ENCODE measurements at places on chromosomes 7 and 10. TPM values are rescaled to one million over a fixed set of nuclear protein-coding genes. Genes with fewer than 3 reads are reported as not detected.

Gene CFAP46
- not detected for total RNA-seq

Gene RNF148
- not detected for total RNA-seq

Gene PIK3AP1
- 111 TPM for total RNA-seq

Gene OR2A12
- not detected for total RNA-seq

- DNase-seq, result no peak
Measured at GRCh38 chr10:102919992-102920739, 2.1 kb downstream of the CNNM2 start.

DNA sequence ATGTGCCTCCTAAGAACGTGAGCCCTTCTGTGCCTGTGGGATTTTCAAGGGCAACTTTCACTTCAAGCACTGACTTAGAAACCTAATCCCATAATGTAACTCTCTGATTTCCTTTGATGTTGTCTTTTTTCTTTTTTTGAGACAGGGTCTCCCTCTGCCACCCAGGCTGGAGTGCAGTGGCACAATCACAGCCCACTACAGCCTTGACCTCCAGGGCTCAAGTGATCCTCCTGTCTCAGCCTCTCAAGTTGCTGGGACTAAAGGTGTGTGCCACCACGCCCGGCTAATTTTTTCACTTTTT is 64.4 kb upstream of the GSDME start:
- DNase-seq, result no peak

DNA sequence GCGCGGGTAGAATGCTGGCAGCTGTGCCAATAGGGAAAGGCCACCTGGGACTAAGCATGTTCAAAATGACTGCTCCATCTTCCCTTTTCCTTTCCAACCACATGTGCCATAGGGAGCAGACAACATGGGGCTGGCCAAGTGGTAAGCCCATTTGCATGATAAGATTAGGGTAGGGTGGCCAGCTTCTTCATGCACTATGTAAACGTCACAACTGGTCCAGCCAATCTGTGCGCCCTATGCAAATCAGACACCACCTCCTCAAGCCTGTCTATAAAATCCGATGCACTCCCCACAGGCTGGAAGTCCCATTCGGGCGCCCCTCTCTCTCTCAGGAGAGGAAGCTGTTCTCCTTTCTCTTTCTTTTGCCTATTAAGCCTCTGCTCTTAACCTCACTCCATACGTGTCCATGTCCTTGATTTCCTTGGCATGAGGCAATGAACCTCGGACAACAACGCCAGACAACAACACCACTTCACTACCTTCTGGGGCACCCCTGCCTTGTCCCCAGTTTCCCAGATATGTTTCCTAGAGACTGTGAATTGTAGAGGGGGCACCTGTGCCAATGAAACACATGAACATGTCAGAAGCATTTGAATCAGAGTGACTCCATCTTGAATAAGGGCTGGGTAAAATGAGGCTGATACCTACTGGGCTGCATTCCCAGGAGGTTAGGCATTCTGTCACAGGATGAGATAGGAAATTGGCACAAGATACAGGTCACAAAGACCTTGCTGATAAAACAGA is 19.1 kb upstream of the EXOC6 start:
- no peak for DNase-seq

DNA sequence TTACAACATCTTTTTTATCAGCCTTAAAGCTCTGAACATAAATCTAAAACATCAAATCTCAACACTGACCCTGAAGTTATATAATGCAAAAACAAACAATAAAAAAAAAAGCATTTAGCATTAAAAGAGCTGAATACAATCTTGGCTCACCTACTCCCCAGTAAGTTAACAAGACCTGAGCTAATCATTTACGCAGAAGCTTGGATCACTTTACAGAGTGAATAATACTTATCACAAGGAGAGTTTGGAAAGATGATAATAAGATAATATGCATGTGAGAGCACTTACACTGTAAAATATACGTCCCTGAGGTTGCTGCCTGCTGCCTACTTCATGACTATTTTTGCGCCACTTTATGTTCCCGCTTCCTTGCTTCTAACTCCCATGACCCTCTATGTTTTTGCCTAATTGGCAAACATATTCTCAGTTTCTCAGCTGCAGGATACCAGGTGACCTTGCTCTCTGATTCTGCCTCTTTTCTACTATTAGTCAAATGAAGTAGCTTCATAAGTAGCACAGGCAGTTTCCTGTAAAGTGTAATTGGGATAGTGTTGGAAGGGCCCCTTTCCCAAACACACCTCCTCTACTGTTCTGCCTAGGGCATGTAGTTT is 333.6 kb downstream of the LRRTM3 start:
- DNase-seq, result no peak

DNA sequence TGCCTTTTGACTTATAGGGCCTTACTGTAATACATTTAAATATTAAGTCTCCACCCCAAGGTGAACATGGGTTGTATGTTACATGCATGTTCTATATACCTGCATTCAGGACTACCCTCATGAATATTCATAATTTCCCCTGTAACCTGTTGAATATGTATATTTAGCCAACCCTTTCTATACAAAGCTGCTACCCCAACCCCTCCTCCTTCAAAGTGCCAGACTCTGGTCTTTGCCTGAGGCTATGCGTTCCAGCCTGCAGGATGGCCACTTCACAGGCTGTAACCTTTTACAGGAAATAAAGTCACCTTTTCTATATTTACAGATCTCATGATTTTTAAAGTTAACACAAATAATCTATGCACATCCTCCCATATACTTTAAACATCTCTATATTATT is 10.1 kb upstream of the UNC5B start:
- no peak for DNase-seq

GRCh38 chr7:73573276-73573675 is 5.1 kb downstream of the TBL2 start:
- no peak for DNase-seq

GRCh38 chr7:26183545-26184280 is 16.8 kb downstream of the HNRNPA2B1 start:
- peak; percentile 22 for DNase-seq

DNA sequence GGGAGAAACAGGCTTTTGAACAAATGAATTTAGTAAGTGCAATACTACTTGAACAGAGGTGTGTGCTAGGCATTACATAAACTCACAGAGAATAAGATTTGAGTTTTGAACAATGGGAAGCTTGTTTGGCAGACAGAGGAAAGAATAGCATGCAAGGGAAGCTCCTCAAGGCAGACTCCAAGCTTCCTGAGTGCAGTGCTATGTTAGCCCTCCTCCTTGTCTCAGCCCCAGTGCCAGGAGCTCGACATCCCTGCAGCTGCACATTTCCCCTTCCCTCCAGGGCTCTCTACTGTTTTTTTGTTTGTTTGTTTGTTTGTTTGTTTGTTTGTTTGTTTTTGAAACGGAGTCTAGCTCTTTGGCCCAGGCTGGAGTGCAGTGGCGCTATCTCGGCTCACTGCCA is 237.5 kb downstream of the IPMK start:
- no peak for DNase-seq

DNA sequence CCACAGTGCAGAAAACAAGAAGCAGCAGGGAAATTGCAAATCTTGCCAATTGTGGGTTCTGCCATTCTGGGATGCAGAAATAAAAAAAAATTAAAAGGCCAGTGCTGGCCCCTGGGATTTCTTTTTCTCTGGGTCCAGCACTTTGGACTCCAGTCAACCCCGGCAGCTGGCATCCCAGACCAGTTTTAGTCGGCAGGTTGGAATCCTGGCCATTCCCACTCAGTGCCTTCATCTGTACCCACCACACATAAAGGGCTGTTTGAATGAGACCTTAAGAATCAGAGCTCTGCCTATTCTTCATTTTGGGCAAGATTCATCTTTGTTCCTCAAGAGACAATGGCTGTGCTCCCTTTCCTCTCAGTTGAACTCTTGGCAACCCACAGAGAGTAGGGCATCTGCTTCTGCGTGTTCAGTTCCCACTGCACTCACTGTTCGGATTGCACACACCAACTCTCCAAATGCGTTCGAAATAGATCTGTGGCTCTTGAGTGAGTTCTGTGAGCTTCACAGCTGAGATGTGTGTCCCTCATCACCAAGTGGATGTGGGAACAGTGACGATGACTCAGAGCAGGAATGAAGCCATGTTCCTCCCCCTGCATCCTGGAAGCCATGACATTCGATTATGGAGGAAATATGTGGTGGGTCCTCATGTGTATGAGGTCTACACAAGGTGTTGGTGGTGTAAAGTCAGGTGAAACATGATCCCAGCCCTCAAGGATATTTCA is 63.0 kb upstream of the EGFR start:
- DNase-seq, result no peak

DNA sequence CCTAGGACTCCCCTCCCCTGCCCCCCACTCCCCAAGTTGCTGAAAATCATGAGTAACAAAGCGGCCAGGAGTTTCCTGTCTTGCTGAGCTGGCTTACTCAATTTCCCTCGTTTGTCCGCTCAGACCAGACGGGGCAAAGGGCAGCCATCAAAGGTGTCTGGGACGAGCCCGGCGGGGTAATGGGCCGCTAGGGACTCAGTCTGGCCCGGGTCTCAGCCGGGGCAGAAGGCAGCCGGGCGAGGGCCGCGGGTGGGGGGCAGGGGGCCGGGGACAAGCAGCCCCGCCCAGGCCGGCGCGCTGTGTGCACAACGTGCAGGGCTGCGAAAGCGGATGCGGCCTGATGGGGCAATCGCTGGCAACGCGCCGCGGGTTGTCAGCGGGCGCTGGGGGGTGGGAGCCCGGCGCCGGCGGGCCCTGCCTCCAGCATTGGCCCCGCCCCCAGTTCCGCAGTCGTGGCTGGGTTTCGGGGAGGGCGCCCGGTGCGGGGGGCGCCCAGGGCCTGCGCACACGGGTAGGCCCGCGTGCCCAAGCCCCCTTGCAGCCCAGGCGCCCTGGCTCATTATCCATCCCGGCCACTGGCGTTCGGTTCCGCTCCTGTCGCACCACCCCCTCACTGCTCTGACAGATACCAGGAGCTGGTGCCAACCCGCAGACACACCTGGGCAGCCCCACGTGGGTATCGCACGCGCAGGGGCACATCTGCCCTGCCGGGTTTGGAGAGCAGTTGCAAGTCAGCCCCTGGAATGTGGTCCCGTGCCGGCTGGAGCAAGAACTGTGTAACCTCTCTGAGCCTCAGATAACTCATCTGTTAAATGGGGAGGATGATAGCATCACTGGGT is 35.1 kb downstream of the DNAJB12 start:
- DNase-seq, result peak; percentile 95

DNA sequence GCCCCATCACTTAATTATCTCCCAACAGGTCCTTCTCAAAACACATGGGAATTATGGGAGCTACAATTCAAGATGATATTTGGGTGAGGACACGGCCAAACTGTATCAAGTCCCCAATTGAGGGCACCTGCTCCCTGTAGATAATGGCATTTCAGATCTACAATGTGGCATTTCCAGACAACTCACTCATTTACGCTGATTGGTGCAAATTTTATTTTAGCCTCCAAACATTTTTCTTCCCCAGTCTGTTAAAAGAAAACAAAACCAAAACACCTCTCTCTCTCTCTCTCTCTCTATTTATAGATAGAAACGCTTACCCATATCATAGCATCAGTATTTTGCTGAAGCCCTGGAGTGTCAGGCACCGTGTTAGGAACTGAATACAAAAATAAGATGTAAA is 148.7 kb upstream of the KLF6 start:
- no peak for DNase-seq

DNA sequence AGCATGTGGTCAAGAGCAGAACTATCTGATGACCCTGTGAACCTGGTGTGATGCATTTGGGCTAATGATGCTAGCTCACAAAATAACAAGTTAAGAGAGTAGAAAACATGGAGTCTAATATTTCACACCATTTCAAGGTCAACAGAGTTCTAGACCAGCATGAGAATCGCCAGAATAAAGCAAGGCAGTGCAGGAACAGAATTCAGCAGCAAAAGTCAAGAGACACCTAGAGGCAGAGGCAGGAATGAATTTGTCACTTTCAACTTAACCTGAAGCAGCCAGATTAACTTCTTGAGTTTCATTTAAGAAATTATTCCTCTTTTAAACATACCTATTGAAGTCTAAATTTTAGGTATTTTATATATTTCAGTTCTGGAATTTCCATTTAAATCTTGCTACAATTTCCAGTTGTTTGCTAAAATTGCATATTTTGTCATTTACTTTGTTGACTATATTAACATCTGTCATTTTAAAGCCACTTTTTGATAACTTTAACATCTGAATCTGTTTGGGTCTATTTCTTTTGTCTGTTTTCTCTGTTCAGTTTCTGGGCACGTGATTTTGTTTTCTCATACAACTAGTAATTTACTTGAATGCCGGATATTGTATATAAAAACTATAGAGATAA is 44.2 kb upstream of the PRSS58 start:
- DNase-seq, result peak; percentile 68

GRCh38 chr7:79529214-79529880 is 75.9 kb upstream of the MAGI2 start:
- DNase-seq, result no peak
